RPMI7951 (cell line): ENCODE measurements at places on chromosomes 1 and 21.

DNA sequence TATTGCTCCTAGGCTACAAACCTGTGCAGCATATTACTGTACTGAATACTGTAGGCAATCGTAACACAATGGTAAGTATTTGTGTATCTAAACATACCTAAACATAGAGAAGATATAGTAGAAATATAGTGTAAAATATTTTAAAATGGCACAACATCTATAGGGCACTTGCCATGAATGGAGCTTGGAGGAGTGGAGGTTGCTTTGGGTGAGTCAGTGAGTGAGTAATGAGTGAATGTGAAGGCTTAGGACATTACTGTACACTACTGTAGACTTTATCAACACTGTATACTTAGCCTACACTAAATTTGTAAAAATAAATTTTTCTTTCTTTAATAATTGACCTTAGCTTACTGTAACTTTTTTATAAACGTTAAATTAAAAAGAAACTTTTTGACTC lies 7.9 kb downstream of the LEFTY2 start:
- DNase-seq: peak; percentile 50

DNA sequence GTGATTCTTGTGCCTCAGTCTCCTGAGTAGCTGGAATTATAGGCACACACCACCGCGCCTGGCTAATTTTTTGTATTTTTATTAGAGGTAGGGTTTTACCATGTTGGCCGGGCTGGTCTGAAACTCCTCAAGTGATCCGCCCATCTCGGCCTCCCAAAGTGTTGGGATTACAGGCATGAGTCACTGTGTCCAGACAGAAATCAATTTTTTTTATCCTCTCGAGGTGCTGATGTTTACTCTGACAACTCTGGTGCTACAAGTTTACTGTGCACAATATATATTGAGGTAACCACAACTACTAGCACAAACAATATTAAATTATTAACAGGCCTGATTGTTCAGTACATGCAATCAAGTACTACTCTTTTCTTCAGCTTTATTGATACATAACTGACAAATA lies 39.7 kb downstream of the F13B start:
- no peak for DNase-seq

GRCh38 chr1:210525716-210526454 lies 197.2 kb downstream of the HHAT start:
- no peak for DNase-seq

- peak; percentile 98 for DNase-seq
Observed at GRCh38 chr1:33346927-33347649, 26.2 kb upstream of the A3GALT2 start.

DNA sequence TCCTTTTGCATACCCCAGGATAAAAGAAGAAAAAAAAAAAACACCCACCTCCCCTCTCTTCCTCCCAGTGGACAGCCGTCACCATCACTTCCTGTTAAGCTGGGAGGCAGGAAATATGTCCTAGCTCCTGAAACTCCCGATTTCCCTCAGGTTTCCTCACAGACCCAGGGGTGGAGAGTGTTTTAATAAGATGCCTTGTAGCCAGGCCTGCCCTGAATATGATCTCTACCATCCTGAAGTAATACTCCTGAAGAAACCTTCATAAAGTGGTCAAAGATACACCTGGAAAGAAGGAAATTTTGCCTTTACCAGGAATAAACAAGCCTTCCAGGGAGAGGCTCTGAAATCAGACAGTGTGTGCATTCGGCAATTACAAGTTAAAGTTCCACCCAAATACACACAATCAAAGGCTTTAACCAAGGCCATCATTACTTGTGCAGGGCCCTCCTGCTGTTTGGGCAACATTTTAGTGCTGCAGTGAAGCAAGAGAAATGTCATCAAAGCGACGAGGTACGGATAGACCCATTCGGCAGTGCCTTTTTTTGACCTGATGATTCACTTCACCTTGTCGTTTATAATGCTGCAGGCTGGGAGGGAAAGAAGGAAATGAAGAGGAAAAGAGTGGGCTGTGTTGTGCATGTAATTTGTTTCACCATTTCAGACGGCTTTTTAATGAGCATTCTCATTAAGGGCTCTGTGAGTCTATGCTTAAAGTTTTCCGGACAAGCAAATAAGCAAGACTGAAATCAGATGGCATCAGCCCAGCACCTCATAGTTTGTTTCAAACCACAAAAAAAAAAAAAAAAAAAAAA lies 41.0 kb upstream of the RASAL2 start:
- peak; percentile 24 for DNase-seq

DNA sequence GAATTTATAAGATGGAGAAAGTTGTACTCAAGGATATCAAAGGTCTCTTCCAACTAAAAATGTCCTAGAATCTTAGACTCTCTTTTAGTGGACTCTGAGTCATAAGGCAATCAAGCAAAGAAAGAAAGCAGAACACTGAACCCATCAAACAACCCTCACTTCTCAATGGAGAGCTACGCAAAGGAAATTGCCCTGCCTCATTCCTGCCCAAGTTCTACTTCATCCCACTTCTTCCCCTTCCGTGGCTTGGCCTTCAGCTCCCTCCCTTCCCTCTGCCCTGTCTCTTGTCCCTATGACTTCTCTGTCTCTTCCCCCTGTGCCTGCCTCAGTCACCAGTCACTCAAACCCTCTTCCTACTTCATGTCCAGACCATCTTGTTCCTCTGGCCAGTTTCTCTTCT lies 58.5 kb downstream of the RIMS3 start:
- DNase-seq: no peak

DNA sequence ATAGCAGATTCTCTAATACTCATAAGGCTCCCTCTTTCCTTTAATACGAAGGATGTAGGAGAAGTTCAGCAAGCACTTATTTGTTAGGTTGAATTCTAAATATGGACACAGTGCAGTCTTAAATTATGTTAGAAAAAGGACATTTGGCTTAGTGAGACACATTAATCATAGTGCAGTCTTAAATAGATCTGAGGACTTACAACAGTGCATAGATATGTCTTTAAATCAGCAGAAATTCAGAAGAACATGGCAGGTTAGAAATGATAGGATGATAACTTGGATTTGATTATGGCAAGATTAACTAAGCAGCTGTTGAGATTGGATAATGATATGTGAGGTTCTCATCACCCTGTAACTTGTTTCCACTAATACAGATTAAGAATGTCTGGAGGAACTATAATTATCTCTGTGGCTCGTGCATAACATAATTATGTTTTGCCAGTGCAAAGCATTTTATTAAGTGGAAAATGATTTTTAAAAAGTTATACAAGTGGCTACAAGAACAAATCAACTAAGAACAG lies 485.9 kb downstream of the USP25 start:
- no peak for DNase-seq

DNA sequence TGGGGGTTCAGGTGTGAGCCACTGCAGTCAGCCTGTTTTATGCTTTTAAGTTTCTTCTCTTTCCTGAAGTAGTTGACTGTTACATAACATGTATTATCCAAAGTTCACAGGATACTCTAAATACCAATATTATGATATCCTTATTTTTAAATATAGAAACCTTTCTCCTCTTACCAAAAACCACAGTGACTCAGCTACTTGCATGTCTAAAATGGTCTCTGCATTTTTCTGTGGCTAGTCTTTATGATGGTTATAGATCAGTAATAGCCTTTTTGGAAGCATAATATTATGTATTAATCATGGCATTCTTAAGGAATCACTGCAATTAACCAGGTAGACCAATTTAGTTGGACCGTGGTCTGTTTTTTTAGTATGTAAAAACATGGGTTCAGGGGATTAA lies 210.8 kb upstream of the CACYBP start:
- peak; percentile 69 for DNase-seq
